ENCODE measurements at places on chromosomes 6 and 20. TPM values are rescaled to one million over a fixed set of nuclear protein-coding genes. Genes with fewer than 3 reads are reported as not detected.

Gene MATN4
- total RNA-seq: not detected

Gene EYA4
- total RNA-seq: not detected

Gene PRR3
- total RNA-seq: 20.3 TPM

Gene HCK
- not detected for total RNA-seq

Gene PDE7B
- total RNA-seq: not detected

Gene OR2J2
- total RNA-seq: not detected

Gene ZSCAN23
- not detected for total RNA-seq

DNA sequence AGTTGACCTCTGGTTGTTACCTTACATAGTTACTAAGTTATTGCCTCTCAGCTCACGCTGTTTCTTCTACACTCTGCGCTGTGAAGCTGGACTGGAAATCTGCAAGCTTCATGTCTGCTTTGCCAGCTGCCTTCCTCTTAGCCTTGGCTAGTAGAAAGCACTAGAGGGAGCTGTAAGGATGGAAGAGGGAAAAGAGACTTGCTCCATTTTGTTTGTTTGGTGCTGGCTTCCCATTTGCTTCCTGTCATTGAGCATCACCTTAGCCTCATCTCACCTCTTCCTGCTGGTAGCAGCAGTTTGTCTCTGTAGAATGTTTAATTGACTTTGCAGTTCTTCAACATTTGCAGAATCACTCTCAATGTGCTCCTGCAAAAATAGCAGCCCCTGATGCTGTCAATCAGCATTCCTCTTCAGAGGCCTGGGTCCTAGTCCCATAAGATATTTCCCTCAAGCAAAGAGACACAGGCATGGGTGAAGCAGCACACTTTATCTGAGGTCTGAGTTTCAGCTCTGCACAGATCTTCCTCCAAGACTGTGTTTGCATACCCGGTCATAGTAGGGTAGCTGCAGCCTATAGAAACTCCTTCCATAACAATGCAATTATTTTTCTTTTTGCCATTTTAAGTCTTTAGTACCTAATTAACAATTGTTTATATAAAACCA is 302.2 kb upstream of the EPHA7 start:
- no peak overlapping the region for H3K27ac ChIP-seq
- DNase-seq: no peak
- no peaks in the 10 kb centered on the region for H3K36me3 ChIP-seq

GRCh38 chr6:143936778-143937667 is 71.0 kb downstream of the PLAGL1 start:
- H3K4me3 ChIP-seq: no peak overlapping the region
- H3K4me1 ChIP-seq: no peaks in the 10 kb centered on the region
- H3K27me3 ChIP-seq: no peaks in the 10 kb centered on the region
- no peak overlapping the region for H3K27ac ChIP-seq
- H3K36me3 ChIP-seq: no peaks in the 10 kb centered on the region

DNA sequence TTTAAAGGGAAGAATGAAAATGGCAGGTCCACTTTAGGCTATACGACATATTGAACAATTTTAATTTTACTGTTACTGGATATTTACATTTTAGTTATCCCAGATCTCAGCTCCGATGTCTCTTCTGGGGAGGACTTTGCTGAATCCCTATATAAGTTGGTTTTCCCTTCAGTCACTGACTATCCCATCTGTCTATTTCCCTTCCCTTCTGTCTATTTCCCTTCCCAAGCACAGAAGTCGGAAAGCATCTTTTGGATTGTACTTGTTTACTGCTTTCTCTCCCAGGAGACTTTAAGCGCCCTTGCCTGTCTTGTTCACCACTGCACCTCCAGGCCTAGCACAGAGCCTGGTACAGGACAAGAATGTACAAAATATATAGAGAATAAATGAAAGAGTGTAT is 165.8 kb upstream of the SALL4 start:
- H3K4me1 ChIP-seq: peaks cover 6% of the 10 kb centered on the region
- no peak overlapping the region for H3K4me3 ChIP-seq
- DNase-seq: no peak
- H3K27ac ChIP-seq: no peak overlapping the region
- no peaks in the 10 kb centered on the region for H3K36me3 ChIP-seq

DNA sequence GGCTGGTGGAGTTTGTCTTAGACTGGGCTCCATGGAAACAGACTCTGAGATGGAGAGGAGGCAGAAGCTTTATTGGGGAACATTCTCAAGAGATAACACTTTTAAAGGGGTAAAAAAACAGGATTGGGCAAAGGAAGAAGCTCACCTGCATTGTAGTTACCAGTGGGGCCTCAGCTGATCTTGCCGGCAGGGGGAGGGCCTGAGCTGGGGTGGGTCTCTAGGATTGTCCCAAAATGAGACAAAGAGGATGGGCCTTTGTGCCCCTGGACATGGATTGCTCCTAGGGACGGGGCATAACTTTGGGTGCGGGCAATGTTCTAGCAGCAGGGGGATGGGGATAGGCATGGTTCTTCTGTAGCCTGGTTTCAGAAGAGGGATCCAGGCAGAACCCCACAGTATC is 12.5 kb downstream of the SGK2 start:
- H3K36me3 ChIP-seq: no peaks in the 10 kb centered on the region
- no peak for DNase-seq
- no peaks in the 10 kb centered on the region for H3K4me1 ChIP-seq
- no peak overlapping the region for H3K27ac ChIP-seq
- H3K4me3 ChIP-seq: no peak overlapping the region

GRCh38 chr6:32969685-32970412 is 1.5 kb downstream of the BRD2 start:
- no peaks in the 10 kb centered on the region for H3K27me3 ChIP-seq
- H3K4me1 ChIP-seq: peaks cover 8% of the 10 kb centered on the region
- peak overlapping the region; percentile 100 for H3K27ac ChIP-seq
- peak; percentile 83 for DNase-seq

- no peak for DNase-seq
- H3K27ac ChIP-seq: no peak overlapping the region
- no peaks in the 10 kb centered on the region for H3K27me3 ChIP-seq
- H3K4me3 ChIP-seq: no peak overlapping the region
- H3K4me1 ChIP-seq: no peaks in the 10 kb centered on the region
Measured at GRCh38 chr20:40942006-40942405, 86.6 kb upstream of the TOP1 start.

- H3K27me3 ChIP-seq: no peaks in the 10 kb centered on the region
- DNase-seq: no peak
- peaks cover 20% of the 10 kb centered on the region for H3K36me3 ChIP-seq
- 0 out of 2 replicates have a peak, but pooled peaks cover 6% of the 10 kb centered on the region for H3K4me1 ChIP-seq
- peak overlapping the region; percentile 43 for H3K27ac ChIP-seq
Measured at GRCh38 chr20:17612992-17613327, 43.1 kb downstream of the DSTN start.
